Activated T-helper 9 cell treated with anti-CD3 and anti-CD28 coated beads, Interleukin-2, amount 50 U/mL, for 16 hours (primary cell): ENCODE measurements at places on chromosomes 5 and 9.

DNA sequence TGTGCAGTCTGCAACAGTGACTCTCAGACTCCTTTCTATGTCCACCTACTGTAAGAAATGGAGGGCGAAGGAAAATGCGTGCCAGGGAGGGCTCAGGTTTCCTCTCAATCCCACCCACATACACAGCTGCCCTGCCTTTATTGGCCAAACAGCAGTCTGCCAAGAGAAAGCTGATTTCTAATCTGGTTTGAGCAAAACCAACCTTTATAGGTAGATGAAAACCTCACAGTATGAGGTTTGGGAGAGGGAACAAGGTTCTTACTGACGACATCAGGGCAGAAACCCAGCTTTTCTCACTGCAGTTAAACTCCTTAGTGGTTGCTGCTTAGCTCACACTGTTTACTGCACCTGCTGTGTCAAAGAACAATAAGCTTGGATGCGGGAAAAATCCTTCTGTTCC lies 152.3 kb upstream of the KLF9 start:
- no peak for DNase-seq

- DNase-seq = no peak
Observed at GRCh38 chr5:139104577-139105276, 93.4 kb downstream of the SIL1 start.

DNA sequence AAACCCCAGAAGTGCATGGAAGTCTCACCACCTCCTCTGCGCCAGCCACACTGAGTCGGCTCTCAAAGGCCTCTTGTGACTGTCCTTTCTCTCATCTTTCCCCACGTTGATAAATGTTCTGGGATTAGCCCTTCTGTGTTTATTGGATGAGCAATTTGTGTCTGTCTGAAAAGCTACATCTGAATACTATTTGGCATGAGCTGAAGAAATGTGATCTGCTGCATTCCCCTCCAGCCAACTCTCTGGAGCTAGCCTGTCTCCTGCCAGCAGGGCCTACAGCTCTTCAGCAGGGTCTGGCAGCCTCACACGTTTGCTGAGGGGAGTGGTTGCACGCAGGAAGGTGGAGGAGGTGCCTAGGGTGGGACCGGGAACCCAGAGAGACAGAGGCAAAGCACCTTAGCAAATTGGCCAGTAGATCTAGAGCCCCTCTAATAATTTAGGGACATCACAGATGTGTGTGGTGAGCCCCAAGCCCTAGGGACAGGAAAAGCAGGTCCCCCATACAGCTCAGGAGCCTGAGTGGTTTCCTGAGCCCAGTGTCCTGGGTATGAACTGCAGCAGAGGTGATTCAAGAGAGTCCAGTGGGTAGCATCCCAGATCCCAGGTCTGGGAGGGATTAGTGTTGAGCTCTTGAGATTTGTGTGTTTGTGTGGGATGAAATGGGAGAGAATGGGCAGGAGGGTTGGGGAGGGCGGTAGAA lies 20.5 kb upstream of the B4GALT1 start:
- DNase-seq = no peak

DNA sequence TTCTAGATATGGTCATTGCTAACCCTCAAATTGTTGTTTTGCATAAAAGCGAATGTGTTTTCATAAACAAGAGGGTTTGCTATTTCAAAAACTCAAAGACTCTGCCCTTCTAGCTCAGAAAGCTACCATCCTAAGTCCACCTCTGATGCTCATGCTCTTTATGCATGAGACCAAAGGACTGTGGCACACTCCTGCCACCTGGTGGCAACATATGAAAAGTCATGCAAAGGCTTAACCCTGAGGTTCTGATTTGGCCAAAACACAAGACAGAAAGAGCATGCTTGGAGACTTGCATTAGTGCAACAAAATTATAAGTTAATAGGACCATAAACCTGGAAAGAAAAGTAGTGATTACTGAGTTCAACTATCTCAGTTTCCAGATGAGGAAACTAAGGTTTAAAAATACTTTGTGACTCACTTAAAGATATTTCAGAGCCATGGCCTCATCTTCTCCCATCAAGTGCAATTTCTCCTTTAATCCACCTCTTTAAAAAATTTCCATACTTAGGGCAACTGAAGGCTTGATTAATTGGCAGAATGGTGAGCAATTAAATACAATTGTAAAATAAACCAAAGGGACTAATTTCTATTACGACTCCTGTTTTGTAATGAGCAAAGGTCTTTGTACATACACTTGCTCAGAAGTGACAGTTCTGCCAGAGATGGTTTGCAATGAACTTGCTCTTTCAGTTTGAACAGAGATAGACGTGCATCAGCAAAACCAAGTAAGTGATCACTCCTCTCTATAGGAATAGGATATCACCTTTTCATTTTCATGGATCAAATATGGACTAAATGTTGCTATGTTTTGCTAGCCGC lies 110.7 kb upstream of the RAD23B start:
- peak; percentile 10 for DNase-seq

GRCh38 chr9:32395510-32396216 lies 11.2 kb downstream of the ACO1 start:
- DNase-seq = no peak

- DNase-seq = no peak
Observed at GRCh38 chr9:122263699-122264349, 816 bp downstream of the RBM18 start.

DNA sequence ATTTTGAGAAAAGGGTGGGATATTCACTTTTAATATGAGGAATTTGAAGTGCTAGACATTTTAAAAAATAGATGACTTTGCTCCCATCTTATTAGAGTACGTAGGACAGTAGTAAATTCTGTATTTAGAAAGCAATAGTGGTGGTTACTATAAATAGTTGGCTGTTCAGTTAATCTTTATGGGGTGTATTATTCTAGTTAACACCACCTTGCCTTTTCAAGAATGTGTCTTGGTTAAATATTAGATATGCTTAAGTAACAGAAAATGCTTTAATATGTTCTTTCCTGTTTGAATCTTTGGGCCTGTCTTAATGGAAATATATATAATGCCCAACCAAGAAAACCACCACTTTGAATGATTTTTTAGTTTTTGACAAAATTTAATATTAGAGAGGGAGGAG lies 608.7 kb upstream of the FAM174A start:
- DNase-seq = no peak

DNA sequence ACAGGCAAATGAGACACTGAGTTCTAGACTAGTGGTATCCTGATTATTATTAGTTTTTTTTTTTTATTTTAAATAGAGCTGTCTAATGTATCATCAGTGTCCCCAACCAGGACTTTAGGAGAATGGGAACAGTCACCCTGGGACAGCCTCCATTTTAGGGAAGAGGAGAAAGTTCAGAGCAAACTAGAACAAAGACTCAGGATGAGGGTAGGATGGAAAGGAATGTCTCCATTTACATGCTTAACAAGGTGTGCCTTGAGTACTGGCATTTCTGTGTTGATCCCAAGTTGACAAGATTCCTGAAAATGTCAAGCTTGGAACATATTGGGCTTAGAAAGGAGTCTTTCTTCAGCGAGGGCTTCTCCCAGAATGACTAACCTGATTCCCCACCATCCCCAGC lies 223.5 kb downstream of the ARRDC3 start:
- DNase-seq = no peak

DNA sequence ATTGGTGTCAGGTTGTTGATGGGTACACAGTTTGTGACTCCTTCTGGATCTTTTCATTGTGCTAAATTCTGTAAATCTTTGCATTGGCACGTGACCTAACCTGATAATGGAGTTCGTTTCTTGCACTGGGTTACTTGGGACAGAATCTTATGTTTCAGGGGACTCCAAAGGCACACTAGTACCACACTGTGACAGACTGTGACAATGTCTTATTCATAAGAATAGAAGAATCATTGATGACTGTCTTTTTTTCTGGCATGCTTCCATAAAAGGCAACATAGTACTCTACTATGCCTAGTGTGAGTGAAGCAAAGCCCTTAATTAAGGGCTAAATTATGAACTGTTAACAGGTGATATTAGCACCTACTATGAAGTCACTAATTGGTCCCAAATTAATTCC lies 35.4 kb upstream of the RICTOR start:
- DNase-seq = no peak

GRCh38 chr5:116522356-116523136 lies 52.1 kb downstream of the SEMA6A start:
- DNase-seq = no peak

DNA sequence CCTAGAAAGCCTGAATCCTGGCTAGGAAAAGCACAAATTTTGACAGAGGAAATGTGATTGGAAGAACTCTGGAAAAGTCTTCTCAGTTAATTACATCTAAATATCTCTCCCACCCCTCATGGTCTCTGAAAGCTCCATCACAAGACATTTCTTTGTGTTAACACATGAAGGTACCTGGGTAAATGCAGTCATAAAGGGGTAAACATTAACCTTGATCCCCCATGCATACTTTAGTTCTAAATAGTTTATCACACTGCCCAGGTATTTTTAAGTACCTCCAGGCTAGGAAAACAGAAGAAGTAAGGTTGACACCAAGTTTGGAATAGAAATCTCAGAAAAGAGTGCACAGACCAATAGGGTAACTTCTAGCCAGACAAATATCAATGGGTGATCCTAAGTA lies 334.5 kb downstream of the PIK3R1 start:
- no peak for DNase-seq

DNA sequence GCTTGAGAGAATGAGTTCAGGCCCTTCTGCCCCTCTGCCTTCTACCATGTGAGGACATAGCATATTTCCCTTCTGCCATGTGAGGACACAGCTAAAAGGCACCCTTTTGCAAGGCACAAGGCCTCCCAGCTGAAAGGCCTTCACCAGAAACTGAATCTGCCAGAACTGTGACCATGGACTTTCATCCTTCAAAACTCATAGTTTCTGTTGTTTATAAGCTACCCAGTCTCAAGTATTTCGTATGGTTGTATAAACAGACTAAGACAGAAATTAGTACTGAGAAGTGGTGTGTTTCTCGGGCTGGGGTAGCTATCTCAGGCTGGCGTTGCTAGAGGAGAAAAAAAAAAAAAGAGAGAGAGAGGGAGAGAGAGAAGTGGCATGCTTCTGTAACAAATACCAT lies 368.6 kb downstream of the DMRTA1 start:
- DNase-seq = no peak

- no peak for DNase-seq
Observed at GRCh38 chr5:31133488-31133887, 60.0 kb upstream of the CDH6 start.

DNA sequence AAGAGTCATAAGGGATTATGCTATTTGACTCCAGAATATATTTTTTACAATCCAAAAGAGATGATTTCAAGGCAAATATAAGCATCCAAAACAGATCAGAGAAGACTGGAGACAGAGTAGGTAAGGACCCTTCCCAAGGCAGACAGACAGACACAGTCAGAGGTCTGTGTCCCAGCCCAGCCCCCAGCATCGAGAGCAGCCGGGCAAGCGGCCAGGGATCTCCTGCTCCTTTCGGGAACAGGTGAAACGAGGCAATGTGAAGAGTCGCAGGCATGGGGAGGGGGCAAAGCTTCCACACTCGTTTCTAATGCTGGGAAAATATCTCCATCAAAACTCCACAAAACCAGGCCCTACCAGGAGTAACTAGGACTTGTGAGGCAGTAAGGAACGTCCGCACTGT lies 5.8 kb downstream of the PAEP start:
- DNase-seq = no peak

DNA sequence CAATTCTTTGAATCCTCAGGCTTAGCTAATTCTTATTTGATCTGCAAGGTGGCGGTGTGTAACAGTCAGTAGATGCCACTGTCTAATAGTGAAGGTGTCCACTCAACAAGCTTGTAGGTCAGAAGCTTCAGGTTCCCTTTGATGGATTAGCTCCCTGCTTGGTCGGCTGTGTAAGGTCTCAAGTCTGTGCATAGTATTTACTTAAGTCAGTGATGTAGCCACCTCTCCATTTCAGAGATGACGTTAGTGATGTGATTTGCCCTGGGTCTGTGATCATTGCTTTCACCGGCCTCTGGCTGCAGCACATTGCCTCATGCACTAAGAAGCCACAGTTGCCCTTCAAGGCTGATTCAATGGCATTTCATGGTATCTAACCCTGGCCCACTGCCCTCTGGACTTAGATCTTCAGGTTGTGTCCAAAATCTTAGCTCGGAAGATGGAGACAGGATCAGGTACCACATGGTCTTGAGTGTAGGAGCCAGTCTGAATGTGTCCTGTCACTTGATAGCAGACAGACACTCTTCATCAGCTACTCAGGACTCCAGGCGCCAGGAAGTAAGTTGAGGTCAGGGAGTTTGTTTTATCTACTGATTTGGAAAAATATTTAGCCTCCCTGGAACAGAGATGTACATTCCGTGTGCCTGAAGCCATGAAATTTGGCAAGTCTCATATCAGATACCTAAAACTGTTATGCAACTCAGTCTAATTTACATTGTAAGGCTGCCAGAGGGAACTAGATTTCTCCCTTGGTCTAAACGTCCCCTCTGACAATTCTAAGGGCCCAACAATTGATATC lies 42.9 kb downstream of the SUB1 start:
- DNase-seq = no peak

GRCh38 chr9:134995792-134996120 lies 78.0 kb upstream of the FCN1 start:
- no peak for DNase-seq

DNA sequence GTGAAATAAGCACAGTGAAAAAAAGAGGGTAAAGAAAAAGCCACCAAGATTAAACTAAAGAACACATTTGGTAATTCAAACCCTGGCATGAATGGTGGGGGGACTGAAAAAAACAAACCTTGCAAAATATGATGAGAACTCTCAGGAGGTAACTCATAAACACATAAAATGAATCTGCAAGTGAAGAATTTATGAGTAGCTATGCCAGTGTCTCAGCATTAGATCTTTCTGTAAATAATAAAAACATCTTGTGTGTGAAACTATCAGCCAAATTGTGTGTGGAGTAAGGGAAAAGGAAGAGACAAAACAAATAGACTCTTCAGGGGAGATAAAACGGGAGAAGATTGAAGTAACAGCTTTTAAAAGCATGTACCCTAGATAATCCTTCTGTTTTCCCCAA lies 129.6 kb upstream of the SPEF2 start:
- DNase-seq = no peak

GRCh38 chr5:79843450-79844388 lies 147.3 kb downstream of the MTX3 start:
- no peak for DNase-seq

- no peak for DNase-seq
Observed at GRCh38 chr9:120889606-120890271, 12.8 kb upstream of the PHF19 start.
